CD14-positive monocyte (primary cell): ENCODE measurements at places on chromosomes 3 and 15.

GRCh38 chr3:57173687-57174086 lies 8.5 kb upstream of the IL17RD start:
- DNase-seq: no peak

DNA sequence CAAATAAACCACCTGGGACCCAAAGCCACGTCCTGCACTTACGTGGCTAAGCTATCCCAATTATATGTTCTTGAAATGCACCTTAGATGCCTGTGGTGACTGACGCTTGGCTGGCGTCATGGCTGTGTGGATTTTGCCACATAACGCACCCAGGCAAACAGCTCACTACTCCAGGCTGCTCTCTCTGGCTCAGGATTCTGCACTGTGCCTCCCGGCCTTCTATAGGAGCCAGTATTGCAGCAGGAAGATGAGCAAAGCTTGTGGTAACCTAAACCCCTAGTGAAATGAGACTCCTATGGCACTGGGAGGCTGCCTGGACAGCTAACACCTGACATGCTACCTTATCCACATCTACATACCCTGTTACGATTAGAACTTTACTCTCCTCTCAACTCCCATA lies 179.3 kb downstream of the THRB start:
- DNase-seq: no peak

DNA sequence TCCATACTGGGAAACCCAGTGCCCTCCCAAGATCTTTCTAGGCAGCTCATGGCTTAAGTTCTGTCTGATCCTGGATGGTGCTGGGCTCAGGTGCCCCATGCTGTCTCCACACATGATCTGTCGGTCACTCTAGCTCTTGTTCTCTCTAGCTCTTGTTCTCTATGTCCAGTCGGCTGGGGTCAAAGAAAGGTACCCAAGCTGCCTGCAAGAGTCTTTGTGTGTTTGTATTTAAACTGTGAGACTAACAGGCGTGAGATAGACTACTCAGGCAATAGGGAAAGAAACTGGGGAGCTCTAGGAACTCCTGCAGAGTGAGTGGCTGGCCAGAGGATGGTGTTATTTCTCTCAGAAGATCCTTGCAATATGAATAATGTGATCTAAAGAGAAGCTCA lies 40.2 kb downstream of the GPR156 start:
- no peak for DNase-seq

DNA sequence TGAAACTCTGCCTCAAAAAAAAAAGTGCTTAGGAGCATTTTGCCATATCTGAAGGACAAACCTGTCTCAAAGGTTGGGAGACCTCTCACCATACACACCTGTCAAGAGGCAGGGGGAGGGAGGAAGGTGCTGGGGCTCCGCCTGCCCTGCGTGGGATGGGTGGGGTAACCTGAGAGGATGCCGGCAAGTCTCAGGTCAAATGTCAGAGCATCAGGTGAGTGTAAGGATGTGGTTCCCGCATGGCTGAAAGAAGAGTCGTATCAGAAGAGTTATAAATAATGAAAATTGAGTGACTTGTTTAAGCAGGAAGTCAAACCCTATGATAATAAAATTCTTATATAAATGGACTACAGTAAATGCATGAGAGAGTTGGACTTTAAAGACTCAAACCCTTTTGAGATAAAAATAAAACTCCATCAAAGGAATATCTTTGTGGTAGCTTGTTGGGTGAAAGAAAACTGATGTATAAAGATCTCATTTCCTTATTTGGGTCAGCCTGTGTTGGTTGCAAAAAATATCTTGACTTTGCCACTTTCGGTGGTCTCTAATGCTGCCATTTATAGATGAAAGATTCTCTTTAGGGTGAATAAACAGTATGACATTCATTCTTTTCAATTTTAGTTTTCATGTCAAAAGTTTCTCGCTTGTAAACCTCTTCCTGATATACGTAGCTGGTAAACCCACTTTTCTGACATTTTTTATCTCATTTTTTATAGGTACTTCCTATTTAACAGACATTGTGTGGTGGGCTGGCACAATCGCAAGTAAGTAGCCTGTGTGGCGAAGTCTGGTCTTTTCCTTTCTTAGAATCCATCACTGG lies 23.8 kb downstream of the NIPA1 start:
- DNase-seq: no peak

DNA sequence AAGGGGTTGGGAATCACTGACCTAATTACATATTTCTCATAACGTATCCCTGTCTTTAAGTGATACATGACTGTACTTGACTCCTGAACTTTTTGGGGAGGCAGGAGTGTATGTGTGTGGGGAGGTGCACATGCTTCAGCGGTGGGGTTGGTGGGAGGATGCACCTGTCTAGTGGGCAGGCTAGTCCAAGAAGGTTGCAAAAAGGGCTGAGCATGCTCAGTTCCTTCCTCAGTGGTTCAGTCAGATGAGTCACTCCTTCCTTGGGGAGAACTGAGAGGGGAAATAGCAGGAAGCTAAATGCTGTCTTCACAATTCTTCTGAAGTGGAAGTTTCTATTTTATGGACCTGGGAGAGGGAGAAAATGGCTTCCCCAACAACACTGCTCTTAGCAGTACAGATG lies 24.6 kb upstream of the AP4E1 start:
- peak; percentile 50 for DNase-seq

DNA sequence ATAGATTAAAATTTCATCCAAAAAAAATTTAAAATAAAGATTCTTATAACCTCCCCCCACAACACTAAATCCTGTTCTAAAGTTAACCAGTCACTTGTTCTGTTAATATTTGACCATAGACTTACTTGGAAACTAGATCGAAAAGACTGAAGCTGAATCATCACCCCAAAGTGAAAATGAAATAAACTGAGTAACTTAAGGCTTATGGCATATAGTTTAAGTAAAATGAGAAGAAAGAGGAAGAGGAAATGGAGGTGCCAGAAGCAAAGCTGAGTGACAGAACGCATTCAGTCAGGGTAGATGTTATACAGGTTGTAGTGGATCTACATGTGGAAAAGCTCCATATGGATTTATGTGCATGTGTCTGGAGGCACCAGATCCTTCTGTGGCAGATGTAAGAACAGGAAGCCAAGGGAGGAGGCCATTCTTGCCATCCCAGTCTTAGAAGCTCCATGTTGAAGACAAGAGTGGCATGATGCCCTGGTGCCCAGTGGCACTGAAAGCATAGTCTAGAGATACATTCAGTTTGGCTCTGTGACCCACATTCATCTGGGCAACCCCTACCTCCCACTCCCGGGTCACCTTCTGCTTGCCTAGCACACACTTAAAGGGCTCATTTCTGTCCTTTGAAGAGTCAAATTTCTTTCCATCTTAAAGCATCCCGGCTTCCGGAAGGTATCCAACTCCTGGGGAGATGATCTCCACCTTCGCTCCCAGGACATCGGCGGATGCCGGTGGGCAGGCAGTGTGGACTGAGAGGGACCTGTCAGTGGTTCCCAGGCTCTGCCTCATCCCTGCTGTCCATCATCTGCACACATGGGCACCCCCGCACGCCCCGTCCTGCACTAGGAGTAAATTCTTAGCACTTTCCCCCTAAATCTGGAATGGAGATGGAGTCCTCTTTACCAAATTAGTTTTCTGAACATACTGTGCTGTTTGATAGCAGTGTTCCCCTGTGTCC lies 90.8 kb downstream of the NEO1 start:
- no peak for DNase-seq

DNA sequence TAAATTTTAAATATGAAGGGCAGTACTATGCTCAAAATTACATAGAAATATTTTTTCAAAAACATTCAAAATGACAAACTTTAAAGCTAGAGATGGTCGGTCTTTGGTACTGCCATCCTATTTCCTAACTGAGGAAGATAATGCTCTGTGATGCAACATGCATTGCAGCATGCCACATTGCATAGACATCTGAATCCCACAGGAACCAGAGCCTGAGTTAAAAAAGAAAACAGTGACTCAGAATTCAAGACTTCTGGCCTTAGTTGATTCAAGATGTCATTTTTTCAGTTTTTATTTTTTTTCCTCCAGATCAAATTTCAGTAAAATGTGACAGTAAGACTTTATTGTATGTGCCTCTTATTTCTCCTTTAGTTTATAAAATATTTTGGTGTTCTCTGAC lies 33.1 kb downstream of the TP63 start:
- DNase-seq: no peak
